ENCODE measurements at places on chromosomes 6 and 20.

GRCh38 chr6:91645811-91646210 lies 1058.9 kb upstream of the MAP3K7 start:
- no peak for DNase-seq

DNA sequence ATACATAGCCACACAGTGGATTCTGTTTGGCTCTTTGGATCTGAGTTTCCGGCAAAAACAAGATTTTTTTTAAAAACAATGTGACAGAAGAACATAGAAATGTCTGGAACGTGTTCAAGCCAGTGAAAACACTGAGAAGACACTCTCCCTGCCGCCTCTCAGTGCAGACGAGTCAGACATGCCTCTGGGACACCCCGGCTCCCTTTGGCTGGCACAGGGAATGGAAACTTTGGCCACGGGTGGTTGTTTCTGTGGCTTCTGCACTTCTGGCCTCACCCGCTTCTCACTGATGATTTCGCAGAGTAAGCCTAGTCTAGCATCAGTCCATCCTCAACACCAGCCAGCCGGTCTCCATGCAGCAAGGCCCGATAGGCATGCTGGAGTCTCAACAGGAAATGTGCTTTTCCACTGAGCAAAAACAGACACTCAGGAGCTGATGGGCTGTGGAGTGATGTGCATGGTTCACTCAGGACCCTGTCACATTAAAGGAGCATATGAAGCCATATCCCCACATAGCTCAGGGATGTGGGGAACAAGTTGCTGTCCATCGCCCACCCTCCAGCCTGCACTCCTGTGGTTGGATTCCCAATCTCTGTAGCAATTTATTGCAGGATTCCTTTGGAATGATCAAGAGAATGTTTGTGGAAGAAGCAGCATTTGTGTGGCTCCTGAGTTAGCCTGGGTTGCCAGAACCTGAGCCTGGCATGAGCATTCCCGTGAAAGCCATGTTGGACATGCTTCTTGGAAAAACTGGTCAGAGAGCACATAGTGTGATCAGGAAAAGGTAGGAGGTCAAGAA lies 262.0 kb upstream of the RIN2 start:
- no peak for DNase-seq

- peak; percentile 7 for DNase-seq
Measured at GRCh38 chr6:41371461-41371991, 36.1 kb downstream of the NCR2 start.

- no peak for DNase-seq
Measured at GRCh38 chr6:159094444-159095252, 49.9 kb upstream of the TAGAP start.

DNA sequence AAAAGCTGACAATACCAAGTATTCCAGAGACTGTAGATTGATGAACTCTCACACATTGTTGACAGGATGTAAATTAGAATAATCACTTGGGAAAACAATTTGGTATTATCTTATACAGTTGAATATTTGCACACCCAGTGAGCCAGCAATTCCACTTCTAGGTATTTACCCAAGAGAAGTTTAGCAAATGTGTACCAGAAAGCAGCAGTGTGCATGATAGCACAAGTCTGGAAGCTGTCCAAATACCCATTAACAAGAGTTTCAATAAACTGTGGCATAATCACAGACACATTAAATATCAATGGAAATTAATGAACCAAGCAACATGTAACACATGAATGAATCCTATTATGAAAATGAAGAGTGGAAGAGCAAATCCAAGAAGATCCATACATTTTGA lies 233.6 kb downstream of the TPBG start:
- DNase-seq, result no peak

GRCh38 chr6:40946738-40947301 lies 92.2 kb downstream of the UNC5CL start:
- no peak for DNase-seq

DNA sequence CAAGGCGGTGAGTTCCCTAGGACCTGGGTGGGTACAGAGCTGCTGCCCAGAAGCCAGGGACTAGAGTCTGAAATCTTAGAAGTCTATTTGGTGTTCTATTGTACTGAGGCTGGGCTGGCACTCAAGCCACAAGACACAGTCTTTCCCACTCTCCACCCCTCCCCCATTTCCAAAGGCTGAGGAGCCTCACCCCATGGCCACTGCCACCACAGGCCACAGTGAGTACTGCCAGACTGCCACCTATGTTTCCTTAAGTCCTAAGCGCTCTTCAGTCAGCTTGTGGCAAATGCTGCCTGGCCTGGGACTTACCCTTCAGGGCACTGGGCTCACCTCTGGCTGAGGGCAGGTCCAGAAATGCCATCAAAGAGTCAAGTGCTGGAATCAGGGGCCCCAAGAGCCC lies 469.3 kb downstream of the HAO1 start:
- no peak for DNase-seq

- no peak for DNase-seq
Measured at GRCh38 chr6:47587493-47587892, 109.9 kb downstream of the CD2AP start.

DNA sequence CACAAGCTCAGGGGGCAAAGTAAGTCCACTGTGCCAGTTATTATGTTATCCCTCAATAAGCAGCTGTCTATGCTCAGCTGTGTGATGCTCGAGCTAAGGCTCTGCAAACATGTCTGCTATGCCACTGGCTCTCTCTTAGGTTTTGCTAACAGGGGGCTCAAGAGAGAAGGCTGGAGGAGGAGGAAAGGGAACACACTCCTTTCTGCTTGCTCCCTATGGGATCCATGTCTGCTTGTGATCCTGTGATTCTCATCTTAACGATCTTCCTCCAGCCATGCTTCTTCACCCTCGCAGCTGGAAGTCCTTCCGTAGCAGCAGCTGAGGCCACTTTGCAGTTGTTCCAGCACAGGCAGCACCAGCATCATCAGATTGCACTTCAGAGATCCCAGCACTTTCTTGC lies 37.0 kb upstream of the IGF2R start:
- no peak for DNase-seq

DNA sequence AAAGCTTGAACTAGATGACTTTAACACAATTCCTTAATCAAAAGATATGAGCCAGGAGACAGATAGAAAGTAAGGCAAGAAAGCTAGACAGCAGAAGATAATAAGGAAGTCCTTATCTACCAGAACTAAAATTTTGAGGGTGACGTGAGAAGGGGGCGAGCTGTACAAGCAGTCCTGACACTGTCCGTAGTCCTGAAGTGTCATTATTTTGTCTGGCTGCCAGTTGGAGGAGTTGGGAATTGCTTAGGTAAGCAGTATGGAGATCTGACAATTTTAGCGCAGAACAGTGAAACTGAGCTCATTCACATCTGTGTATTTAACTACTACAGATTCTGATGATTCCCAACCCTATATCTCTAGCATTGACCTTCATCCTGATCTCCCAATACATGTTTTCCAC lies 25.8 kb upstream of the CEP85L start:
- no peak for DNase-seq

DNA sequence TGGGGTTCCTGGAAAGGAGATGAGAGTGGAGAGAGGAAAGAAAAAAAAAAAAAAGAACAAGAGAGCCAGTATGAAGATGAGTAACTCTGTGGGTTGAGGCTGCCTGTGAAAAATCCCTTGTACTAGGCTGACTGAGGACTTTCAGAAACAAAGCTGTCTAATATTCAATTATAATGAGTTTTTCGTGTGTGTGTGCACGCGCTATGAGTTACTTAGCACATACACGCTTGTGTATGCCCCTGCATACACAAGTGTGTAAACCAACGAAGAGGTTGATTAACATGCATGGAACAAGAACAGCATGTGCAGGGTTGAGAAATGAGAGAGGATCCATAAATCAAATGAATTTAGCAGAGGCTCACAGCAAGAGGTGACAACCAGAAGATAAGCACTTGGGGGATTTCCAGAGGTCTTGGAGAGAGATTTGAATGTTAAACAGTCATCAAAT lies 4.8 kb upstream of the RBPJL start:
- DNase-seq, result no peak

- peak; percentile 67 for DNase-seq
Measured at GRCh38 chr6:21367649-21368154, 225.8 kb upstream of the SOX4 start.

GRCh38 chr6:99187429-99187828 lies 162.0 kb downstream of the FAXC start:
- DNase-seq, result peak; percentile 44

DNA sequence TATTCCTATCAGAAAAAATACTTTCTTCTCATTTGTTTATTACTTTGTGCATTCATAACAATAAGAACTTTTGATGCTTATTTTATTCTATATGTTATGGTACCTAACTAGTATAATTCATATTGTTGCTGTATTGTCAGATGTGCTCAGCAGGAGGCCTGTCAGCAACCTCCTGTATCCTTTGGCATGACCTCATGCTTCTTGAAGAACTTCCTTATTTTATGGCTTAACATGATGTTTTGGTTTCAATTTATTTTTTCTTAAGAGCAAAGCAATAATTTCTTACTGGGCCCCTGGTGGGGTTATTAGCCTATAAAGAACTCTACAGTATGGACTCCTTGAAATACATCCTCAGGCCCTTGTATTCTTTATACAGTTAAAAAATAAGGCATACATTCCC lies 17.3 kb downstream of the GGTLC1 start:
- no peak for DNase-seq

DNA sequence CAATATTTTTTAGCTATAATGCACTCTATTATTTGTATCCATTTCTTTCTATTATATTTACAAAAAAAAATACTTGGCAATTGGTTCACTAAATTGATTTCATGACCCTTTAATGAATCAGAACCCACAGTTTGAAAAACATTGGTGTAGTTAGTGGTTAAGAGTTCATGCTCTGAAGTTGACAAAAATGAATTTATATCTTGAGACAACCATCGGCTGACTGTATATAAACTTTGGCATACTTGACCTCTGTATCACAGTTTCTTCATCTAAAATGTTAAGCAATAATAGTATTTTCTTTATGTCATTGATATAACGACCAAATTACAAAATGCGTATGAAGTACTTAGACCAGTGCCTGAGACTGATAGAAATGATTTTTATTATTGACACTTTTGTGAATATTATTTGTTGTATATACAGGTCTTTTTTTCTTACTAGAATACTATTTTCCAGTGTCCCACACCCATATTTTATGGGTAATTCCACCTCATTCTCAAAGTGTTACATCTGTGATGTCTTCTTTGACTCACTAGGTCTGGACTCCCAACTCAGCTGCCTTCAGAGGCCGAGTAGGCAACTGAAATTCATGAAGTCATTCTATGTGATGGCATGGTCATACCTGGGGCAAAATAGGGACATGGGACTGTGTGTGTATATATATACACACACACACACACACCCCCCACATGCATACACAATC lies 459.2 kb downstream of the RFPL4B start:
- DNase-seq, result no peak

GRCh38 chr6:35341557-35341956 lies 801 bp upstream of the PPARD start:
- peak; percentile 32 for DNase-seq

GRCh38 chr6:1380625-1381427 lies 8.6 kb upstream of the FOXF2 start:
- DNase-seq, result no peak

- no peak for DNase-seq
Measured at GRCh38 chr20:11247046-11248010, 573.5 kb upstream of the JAG1 start.

GRCh38 chr6:119446115-119446554 lies 96.6 kb upstream of the MAN1A1 start:
- peak; percentile 75 for DNase-seq

DNA sequence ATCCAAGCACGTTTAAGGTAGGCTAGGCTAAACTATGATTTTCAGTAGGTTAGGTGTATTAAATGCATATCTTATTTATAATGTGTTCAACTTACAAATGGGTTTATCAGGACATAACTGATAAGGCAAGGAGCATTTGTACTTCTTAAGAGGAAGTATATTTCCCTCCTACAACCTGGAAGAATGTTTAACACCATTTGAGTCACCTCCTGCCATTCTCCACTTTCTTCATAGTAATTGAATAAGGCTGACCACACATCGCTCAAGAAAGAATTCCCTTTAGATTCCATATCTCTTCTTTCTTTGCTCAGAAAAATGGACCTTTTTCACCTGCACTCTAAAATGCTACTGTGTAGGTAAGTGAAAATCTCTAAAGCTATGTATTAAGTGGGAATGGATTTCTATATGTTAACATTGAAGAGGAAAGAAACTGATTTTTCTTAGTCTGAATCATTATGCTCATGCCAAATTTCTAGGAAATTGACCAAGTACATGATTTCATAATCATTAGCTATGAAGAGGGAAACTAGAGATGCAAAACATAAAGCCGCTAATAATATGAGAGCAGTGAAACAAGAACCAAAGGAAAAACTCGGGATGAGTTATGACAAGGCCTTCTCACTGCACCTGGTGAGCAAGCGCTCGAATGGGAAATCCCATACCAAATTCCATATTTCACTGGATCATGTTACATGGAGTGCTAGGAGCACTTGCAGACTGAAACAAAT lies 210.4 kb downstream of the ALDH8A1 start:
- peak; percentile 84 for DNase-seq

- no peak for DNase-seq
Measured at GRCh38 chr6:158764183-158764849, 54.9 kb downstream of the EZR start.

DNA sequence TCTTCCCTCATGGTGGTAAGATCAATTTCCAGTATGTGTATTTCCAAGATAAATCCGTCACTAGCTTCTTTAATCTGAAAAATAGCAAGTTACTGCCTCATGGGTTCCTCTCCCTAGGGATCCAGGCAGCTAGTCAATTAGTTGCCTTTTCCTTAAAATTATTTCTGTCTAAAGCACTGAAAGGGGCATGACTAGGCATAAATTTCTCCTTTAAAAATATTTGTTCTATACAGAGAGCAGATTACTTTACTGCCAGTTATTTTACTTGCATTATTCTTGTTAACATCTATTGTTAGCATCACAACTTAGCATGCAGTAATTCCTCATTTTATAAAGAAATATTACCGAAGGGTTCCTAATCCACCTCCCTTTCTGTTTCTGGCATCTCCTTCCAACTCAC lies 1.4 kb downstream of the MTCL3 start:
- no peak for DNase-seq

DNA sequence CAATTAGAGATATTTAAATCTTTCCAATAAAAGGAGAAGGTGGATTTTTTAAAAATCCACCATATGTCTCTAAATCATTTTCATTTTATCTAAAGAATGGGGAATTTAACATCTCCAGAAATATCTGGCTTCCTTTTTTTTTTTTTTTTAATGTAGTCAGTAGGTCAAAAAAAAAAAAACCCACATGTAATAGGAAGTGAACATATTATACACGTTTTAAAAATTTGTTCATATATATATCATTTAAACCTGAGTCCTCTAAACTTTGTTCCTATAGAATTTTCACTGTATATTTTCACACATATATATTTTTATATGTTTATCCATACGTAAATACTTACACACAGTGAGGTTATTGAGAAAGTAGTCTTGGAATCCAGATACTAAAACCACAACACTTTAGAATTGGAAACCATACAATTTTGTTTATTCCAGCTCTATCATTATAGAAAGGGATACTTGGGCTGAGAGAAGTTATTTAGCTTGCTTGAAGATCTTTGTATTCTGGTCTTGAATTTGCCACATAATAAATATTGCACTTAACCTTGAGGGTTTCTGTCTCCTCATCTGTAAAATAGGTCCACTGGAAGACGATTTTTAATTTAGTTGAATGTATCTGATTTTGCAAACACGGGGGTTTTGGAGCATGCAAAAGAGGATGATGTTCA lies 62.1 kb upstream of the ZNF217 start:
- DNase-seq, result no peak

All from epithelial cell of esophagus (primary cell).